ENCODE measurements at places on chromosomes 2 and 18. TPM values are rescaled to one million over a fixed set of nuclear protein-coding genes. Genes with fewer than 3 reads are reported as not detected.

DNA sequence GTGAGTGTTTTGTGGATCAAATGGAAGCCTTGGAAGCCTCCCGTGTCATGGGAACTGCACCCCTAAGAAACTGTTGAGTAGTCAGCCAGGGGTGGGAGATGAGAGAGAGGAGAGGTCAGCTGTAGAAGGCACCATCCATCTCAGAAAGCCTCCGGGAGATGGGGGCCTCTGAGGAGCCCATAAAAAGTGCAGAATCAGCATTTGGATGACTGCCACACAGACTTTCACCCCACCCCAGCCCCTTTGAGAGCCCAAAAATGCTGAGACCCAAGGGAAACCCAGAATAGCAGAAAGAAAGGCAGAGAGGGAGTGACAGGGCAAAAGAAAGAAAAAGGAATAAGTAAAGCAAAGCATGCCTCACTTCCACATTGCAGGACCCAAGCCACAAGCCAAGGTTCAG lies 443.1 kb upstream of the ZEB2 start:
- no peak overlapping the region for H3K4me3 ChIP-seq
- H3K4me1 ChIP-seq = no peaks in the 10 kb centered on the region
- no peaks in the 10 kb centered on the region for H3K36me3 ChIP-seq
- H3K27me3 ChIP-seq = no peaks in the 10 kb centered on the region
- no peak overlapping the region for H3K27ac ChIP-seq

DNA sequence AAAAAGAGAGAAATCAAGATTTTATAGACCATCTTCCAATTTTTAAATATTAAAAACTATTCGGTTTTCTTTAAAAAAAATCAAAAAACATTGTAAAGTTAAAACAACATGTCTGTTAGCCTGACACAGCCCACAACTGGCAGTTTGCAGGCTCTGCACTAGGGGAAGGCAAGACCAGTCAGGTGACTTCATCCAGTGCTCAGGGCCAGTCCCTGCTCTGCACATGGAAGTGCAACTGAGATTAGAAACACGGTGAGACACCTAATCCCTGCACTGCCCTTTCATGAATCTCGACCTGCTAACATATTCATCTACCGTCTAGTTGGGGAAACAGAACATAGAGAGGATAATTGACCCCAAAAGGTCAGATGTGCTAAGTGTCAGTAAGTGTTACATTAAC lies 135.2 kb downstream of the BARD1 start:
- no peak overlapping the region for H3K27ac ChIP-seq
- no peaks in the 10 kb centered on the region for H3K27me3 ChIP-seq
- DNase-seq = no peak
- H3K4me3 ChIP-seq = no peak overlapping the region
- no peaks in the 10 kb centered on the region for H3K36me3 ChIP-seq
- H3K4me1 ChIP-seq = peaks cover 1% of the 10 kb centered on the region

- no peak overlapping the region for H3K27ac ChIP-seq
- no peak overlapping the region for H3K4me3 ChIP-seq
Measured at GRCh38 chr2:163462993-163463392, 272.8 kb downstream of the FIGN start.

GRCh38 chr2:39995005-39995737 lies 216.1 kb upstream of the THUMPD2 start:
- no peak for DNase-seq
- no peaks in the 10 kb centered on the region for H3K36me3 ChIP-seq
- H3K27ac ChIP-seq = no peak overlapping the region

GRCh38 chr2:101881131-101881530 lies 110.6 kb upstream of the IL1R2 start:
- DNase-seq = no peak
- H3K4me1 ChIP-seq = peaks cover 2% of the 10 kb centered on the region
- no peak overlapping the region for H3K4me3 ChIP-seq
- no peaks in the 10 kb centered on the region for H3K27me3 ChIP-seq

DNA sequence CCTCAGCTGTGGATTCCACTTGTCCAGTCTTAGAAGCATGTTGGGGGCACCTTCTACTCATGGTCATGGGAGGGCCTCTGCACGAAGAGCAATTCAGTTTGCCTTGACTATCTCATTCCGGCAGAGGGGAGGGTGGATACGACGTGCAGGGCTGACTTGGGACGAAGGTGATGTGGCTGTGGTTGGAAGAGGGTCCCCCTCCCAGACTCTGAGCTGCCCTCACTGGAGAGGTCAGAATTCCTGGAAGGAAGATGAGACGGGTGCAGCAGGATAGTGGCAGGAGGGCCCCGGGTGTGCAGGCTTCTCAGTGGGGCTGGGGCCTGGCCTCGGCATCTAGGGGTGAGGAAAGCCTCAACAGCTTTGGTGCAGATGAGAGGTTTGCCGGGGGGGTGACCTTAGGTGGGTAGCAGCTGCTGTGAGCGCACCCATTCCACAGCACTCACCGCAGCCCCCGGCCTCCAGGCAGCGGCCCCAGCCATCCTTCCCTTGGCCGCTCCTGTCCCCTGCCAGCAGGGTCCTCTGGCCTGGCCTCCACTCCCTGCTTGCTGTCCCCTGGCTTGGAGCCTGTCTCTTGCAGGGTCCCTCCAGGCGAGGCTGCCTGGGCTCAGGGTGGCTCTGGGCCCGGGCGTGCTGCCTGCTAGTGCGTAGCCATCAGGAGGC lies 3.2 kb downstream of the RNPEPL1 start:
- peaks cover 29% of the 10 kb centered on the region for H3K36me3 ChIP-seq
- no peaks in the 10 kb centered on the region for H3K27me3 ChIP-seq
- H3K4me3 ChIP-seq = no peak overlapping the region

- peak overlapping the region; percentile 2 for H3K4me3 ChIP-seq
- peaks cover 29% of the 10 kb centered on the region for H3K4me1 ChIP-seq
- no peaks in the 10 kb centered on the region for H3K36me3 ChIP-seq
- H3K27ac ChIP-seq = peak overlapping the region; percentile 85
Measured at GRCh38 chr2:39266139-39266805, 22.5 kb upstream of the CDKL4 start.

GRCh38 chr18:58768293-58768974 lies 96.2 kb upstream of the ZNF532 start:
- DNase-seq = peak; percentile 58
- no peak overlapping the region for H3K27ac ChIP-seq
- peaks cover 7% of the 10 kb centered on the region for H3K4me1 ChIP-seq
- H3K36me3 ChIP-seq = no peaks in the 10 kb centered on the region
- H3K4me3 ChIP-seq = peak overlapping the region; percentile 58

GRCh38 chr2:26971911-26972786 lies 1.7 kb downstream of the MAPRE3 start:
- no peak overlapping the region for H3K27ac ChIP-seq
- peak overlapping the region; percentile 85 for H3K4me3 ChIP-seq
- no peaks in the 10 kb centered on the region for H3K36me3 ChIP-seq
- DNase-seq = no peak
- H3K27me3 ChIP-seq = peaks cover 37% of the 10 kb centered on the region

- no peak for DNase-seq
- H3K27ac ChIP-seq = peak overlapping the region; percentile 36
- H3K36me3 ChIP-seq = no peaks in the 10 kb centered on the region
- H3K4me3 ChIP-seq = no peak overlapping the region
Measured at GRCh38 chr2:86014493-86014892, 91.2 kb downstream of the POLR1A start.

GRCh38 chr18:31274931-31275330 lies 43.0 kb upstream of the DSG1 start:
- no peaks in the 10 kb centered on the region for H3K4me1 ChIP-seq
- no peak for DNase-seq

- no peak overlapping the region for H3K4me3 ChIP-seq
- H3K4me1 ChIP-seq = no peaks in the 10 kb centered on the region
- no peak for DNase-seq
- no peaks in the 10 kb centered on the region for H3K36me3 ChIP-seq
- H3K27me3 ChIP-seq = peaks cover 21% of the 10 kb centered on the region
Measured at GRCh38 chr2:29293830-29294438, 178.7 kb downstream of the CLIP4 start.

- no peaks in the 10 kb centered on the region for H3K36me3 ChIP-seq
- DNase-seq = no peak
- H3K4me1 ChIP-seq = no peaks in the 10 kb centered on the region
- H3K4me3 ChIP-seq = no peak overlapping the region
- H3K27me3 ChIP-seq = no peaks in the 10 kb centered on the region
Measured at GRCh38 chr2:41410011-41410410, 637.8 kb upstream of the PKDCC start.

GRCh38 chr2:36801088-36801487 lies 104.6 kb downstream of the VIT start:
- H3K27ac ChIP-seq = no peak overlapping the region
- DNase-seq = no peak
- H3K36me3 ChIP-seq = no peaks in the 10 kb centered on the region
- no peak overlapping the region for H3K4me3 ChIP-seq
- peaks cover 27% of the 10 kb centered on the region for H3K27me3 ChIP-seq

DNA sequence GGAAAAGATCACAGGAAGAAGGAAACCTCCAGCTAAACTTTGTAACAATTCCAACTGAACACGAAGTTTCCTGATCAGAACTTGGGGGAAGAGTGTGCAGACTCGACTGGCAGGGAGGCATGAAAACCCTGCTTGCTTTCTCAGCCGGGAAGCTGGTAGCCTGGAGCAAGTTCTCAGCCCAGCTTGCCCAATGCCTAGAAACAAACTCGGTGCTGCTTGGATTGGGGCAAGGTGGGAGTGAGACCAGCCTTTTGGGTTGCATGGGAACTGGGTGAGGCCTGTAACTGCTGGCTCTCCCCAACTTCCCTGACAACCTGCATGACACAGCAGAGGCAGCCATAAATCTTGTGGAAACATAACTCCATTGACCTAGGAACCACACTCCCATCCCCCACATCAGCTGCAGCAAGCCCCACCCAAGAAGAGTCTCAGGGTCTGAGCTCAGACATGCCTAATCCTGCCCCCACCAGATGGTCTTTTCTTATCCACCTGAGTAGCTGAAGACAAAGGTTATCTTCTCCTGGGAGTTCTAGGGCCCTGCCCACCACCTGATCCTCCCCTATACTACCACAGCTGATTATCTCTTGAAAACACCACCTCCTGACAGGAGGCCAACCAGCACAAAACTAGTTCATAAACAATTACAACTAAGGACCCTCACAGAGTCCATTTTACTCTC lies 1859.7 kb upstream of the CELF4 start:
- no peak overlapping the region for H3K4me3 ChIP-seq
- H3K4me1 ChIP-seq = no peaks in the 10 kb centered on the region
- H3K27ac ChIP-seq = no peak overlapping the region
- DNase-seq = no peak
- no peaks in the 10 kb centered on the region for H3K36me3 ChIP-seq

- H3K4me1 ChIP-seq = peaks cover 81% of the 10 kb centered on the region
- H3K27me3 ChIP-seq = no peaks in the 10 kb centered on the region
- H3K4me3 ChIP-seq = peak overlapping the region; percentile 24
- no peak for DNase-seq
- peak overlapping the region; percentile 91 for H3K27ac ChIP-seq
- H3K36me3 ChIP-seq = no peaks in the 10 kb centered on the region
Measured at GRCh38 chr2:196233021-196233804, 61.8 kb upstream of the STK17B start.

DNA sequence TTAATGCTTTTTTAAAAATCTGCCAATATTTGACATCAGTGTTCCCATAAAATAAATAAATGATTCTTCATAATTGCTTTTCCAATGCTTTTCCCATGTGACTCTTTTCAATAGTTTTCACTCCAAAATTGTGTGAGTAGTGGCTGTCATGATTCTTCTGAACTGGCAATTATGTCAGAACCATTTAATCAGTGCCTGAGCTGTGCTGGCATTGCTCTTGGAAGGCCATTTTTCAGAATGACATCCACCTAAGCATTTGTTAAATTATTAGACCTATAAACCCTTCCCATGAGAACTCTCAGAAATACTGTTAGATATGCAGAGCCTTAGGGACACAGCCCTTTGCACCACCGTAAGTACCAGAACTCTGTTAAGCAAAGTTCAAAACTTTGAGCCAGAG lies 334.9 kb upstream of the RAB12 start:
- no peak for DNase-seq
- no peaks in the 10 kb centered on the region for H3K4me1 ChIP-seq
- no peak overlapping the region for H3K27ac ChIP-seq

DNA sequence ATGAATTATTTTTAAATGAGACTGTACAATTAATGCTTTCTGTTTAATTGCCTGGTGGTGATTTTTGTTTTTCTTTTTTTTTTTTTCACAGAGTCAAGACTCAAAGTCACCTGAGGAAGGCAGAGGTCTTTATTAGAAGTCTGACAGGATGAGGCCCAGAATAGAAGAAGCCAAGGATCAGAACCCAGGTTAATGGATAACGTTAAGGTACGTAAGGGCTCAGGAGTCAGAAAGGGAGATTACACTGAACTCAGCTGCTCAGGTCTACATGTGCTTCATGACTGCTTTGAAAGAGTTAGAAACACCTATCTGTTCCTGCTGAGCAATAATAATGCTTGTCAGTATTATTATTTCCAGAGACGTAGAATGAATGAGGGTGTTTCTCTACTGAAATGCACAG lies 196.5 kb downstream of the LRATD1 start:
- H3K36me3 ChIP-seq = no peaks in the 10 kb centered on the region
- DNase-seq = no peak
- no peak overlapping the region for H3K4me3 ChIP-seq
- H3K27me3 ChIP-seq = no peaks in the 10 kb centered on the region
- H3K27ac ChIP-seq = no peak overlapping the region
- no peaks in the 10 kb centered on the region for H3K4me1 ChIP-seq

GRCh38 chr2:27298391-27299080 lies 9.7 kb downstream of the UCN start:
- DNase-seq = no peak
- no peak overlapping the region for H3K4me3 ChIP-seq
- H3K36me3 ChIP-seq = no peaks in the 10 kb centered on the region
- no peak overlapping the region for H3K27ac ChIP-seq

GRCh38 chr18:63216516-63217311 lies 102.9 kb downstream of the BCL2 start:
- H3K36me3 ChIP-seq = peaks cover 47% of the 10 kb centered on the region
- H3K27me3 ChIP-seq = no peaks in the 10 kb centered on the region
- H3K4me1 ChIP-seq = peaks cover 70% of the 10 kb centered on the region
- H3K27ac ChIP-seq = peak overlapping the region; percentile 52
- no peak for DNase-seq

DNA sequence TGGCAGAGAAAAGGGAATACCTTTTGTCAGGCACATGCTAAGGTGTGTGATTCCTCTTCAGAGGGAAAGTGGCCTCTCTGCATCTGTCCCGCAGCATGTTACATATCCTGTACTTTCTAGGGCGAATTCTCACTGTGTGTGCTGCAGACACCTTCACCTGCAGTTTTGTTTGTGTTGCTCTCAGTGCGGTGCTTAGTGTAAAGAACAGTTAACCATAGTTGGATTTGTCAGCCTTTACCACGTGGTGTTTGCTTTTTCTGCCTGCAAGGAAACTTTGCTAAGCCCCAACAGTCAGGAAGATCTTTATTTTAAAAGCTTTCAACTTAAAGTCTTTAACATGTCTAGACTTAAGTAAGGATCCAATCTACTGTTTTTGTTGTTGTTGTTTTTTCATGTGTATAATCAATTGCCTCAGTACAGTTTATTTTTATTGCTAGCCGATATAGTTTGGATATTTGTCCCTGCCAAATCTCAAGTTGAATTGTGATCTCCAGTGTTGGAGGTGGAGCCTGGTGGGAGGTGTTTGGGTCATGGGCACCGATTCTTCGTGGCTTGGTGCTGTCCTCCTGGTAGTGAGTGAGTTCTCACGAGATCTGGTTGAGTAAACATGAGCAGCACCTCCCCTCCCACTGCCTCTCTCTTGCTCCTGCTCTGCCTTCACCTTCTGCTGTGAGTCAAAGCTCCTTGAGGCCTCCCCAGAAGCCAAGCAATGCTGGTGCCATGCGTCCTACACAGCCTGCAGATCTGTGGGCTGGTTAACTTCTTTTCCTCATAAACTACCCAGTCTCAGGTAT lies 90.6 kb downstream of the SNTG2 start:
- H3K4me1 ChIP-seq = peaks cover 7% of the 10 kb centered on the region
- no peaks in the 10 kb centered on the region for H3K36me3 ChIP-seq
- no peak overlapping the region for H3K4me3 ChIP-seq

Gene RAX
- not detected for total RNA-seq

Gene CRYBA2
- total RNA-seq = not detected

Gene COL4A4
- total RNA-seq = 10.9 TPM

Gene PTCD3
- 148 TPM for total RNA-seq

Gene PTPN18
- 79.2 TPM for total RNA-seq

Gene SOX11
- total RNA-seq = 0.05 TPM

Gene EFEMP1
- not detected for total RNA-seq

All from activated B cell treated with CpG ODN at 0.5 μM for 24 hours (primary cell).